ENCODE measurements at places on chromosomes 7 and 10. TPM values are rescaled to one million over a fixed set of nuclear protein-coding genes. Genes with fewer than 3 reads are reported as not detected.
A peak's percentile ranks its signal among the peaks of the same experiment; 100 is the strongest.

- peak; percentile 4 for DNase-seq
Measured at GRCh38 chr7:50229964-50230363, 74.6 kb upstream of the IKZF1 start.

DNA sequence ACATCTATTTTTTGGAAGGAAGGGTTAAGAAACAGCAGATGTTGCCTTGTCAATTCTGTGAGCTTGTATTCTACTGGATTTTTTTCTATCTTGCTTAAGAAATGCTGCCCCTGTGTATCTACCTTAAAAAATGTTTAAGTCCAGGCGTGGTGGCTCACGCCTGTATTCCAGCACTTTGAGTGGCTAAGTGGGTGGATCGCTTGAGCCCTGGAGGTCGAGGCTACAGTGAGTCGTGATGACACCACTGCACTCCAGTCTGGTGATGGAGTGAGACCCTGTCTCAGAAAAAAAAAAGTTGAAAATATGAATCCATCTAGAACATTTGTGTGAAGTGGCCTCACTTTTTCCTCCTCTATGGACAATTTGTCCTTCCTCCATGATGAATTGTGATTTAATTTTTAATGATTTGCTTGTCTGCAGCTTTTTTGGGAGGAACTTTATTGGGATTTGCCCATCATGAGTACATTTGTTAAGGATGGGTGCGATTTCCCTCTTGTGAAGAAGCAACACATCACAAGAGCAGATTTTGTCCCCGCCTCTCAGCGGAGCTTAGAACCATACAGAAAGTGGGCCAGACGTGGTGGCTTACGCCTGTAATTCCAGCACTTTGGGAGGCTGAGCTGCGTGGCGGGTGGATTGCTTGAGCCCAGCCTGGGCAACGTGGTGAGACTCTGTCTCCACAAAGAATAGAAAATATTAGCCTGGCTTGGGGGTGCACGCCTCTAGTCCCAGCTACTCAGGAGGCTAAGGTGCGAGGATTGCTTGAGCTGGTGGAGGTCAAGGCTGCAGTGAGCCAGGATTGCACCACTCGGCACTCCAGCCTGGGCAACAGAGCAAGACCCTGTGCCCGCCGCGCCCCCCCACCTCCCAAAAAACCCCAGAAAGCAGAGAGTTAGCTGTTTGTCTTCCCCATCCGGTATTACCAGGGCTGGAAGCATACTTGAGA is 57.7 kb downstream of the DNAJB6 start:
- DNase-seq, result no peak

GRCh38 chr7:74403521-74404387 is 50.0 kb upstream of the GTF2IRD1 start:
- DNase-seq, result no peak

Gene MSMB
- total RNA-seq, result not detected

DNA sequence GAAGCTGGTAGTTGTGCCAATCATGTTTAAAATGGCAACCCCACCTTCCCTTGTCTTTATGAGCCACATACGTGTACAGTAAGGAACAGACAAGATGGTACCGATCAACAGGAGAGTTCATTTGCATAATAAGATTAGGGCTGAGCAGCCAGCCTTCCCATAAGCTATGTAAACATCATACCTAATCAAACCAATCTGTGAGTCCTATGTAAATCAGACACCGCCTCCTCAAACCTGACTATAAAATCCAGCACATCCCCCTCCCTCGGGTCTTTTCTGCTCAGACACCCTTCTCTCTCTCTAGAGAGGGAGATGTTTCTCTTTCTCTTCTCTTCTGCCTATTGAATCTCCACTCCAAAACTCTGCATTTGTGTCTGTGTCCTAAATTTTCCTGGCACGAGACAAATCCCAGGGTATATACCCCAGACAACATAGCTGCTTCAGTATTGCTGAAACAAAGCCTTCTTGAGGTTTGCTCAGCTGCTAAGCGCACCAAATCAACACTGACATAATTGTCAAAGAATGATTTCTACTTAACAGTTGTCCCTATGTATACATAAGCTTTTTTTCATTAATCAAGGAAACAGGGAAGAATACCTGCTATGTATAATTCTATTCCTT is 279.2 kb downstream of the THSD7A start:
- no peak for DNase-seq

Gene COL26A1
- not detected for total RNA-seq

DNA sequence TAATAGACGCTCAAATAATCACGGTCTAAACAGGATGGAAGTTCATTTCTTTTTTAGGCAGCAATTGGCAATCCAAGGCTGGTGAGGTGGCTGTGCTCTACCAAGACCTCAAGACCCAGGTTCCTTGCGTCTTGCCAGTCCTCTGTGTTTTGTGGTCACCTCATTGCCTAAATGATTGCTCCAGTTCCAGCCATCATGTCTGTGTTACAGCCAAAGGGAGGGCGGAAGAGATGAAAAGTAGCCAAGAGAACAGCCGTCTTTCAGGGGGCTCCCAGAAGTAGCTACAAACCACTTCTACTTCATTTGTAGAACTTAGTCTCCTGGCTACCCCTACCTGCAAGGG is 19.2 kb upstream of the C10orf67 start:
- no peak for DNase-seq

DNA sequence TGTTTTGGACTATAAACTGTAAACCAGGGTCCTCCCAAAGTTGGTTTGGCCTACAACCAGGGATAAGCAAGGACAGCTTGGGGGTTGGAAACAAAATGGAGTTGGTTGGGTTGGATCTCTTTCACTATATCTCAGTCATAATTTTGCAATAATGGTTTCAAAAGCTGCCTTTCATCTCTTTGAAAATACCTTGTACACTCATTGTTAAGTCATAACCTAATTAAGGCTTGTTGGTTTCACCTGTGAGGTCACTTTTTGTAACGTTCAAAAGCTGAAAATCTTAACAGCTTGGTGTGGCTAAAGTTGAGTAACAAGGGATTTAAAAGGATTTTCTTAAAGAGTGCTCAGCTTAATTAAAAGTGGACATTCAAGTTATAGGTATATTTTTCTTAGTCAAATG is 476.1 kb downstream of the IPMK start:
- DNase-seq, result no peak

Gene VAX1
- total RNA-seq, result not detected

DNA sequence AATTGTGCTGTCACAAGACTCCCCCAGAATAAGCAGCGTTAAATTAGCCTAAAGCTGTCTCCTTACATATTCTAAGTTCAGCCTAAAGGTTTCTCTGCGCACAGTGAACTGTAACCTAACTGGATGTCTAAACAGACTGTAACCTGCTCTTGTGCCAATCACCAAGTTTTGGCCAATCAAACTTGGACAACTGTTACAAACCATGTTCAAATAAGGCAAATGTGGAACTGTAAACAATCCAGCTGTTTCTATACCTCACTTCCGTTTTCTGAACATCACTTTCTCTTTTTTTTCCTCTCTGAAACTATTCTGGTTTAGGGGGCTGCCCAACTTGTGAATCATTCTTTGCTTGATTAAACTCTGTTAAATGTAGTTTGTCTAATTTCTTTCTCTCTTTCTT is 252.2 kb upstream of the HABP2 start:
- DNase-seq, result no peak

Gene CLCN1
- total RNA-seq, result not detected

GRCh38 chr7:151123822-151124464 is 37.7 kb downstream of the AGAP3 start:
- DNase-seq, result peak; percentile 90

- DNase-seq, result peak; percentile 35
Measured at GRCh38 chr10:124032971-124033886, 60.2 kb downstream of the CHST15 start.

DNA sequence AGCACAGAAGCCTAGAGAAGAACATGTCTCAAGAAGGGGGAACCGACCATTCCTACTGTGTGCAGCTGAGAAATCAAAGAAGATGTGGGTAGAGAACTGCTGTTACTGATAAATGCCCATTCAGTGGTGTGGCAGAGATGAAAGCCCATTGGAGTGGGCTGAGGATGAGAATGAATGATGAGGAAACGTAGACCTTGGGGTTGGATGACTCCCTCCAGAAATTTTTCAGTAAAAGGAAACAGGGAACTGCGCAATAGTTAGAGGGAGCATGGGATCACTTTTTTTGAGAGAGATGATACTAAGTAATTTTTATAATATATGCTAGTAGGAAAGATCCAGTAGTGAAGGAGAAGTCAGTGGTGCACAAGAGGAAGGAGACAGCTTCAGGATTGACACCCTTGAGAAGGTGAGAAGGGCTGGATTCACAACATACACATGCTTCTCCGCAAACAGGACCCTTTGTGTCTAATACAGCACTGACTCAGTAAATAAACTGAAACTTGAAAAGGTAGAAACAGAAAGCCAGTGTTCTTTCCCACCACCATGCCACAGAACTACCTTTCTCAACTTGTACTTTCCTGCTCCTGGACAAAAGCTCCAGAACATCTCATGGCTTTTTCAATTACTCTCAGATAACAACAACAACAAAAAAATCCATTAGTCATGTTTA is 104.7 kb upstream of the IL6 start:
- DNase-seq, result no peak

GRCh38 chr7:150586068-150586784 is 19.0 kb downstream of the GIMAP4 start:
- DNase-seq, result peak; percentile 53

- no peak for DNase-seq
Measured at GRCh38 chr7:51229106-51229537, 87.5 kb downstream of the COBL start.

DNA sequence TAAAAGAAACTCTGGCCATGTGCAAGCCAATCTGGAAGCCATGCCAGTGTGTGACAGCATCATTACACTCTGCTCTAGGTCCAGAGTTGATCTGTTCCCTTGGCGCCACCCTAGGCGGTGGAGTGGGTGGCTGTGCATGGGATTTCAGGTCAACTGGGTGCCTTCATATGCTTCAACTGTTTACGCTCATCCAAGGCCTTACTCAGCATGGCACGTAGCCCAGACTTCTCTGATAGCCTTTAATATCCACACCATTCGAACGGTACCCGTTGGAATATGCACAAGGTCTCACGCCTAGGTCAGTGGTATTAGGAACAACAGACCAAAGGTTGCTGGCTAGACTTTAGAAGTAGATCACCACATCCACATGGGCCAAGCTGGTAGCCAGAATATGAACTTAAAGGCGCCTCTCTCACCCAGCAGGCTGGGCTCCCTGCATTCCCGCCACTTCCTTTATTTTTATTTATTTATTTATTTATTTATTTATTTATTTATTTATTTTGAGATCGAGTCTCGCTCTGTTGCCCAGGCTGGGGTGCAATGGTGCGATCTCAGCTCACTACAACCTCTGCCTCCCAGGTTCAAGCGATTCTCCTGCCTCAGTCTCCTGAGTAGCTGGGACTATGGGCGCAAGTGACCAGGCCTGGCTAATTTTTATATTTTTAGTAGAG is 18.7 kb upstream of the ACHE start:
- no peak for DNase-seq

DNA sequence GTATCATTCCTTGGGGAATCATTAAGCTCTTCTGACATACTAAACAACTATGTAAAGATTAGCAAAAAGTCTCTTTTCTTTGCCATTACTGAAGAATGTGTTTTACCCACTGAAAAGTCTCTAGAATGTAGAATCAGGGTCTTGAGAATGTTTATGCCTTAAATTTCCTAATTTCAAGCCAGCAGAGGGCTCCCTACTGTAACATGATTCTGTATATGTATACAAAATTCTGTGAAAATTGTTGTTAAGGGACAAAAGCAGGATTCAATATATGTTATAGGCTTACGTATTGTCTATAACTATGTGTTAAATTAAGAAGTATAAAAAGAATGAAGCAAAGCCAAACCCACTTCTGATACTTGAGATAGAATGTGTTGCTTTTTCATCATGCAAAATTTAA is 296.9 kb upstream of the DGKB start:
- DNase-seq, result peak; percentile 54

Gene SLC39A12
- total RNA-seq, result under 0.01 TPM

- DNase-seq, result no peak
Measured at GRCh38 chr10:78980815-78981214, 88.0 kb upstream of the ZMIZ1 start.

Gene NME8
- total RNA-seq, result not detected

- no peak for DNase-seq
Measured at GRCh38 chr10:98444314-98445006, 2.3 kb downstream of the HPS1 start.

Gene ATP6V0A4
- total RNA-seq, result 0.05 TPM

Gene HOXA6
- 8.6 TPM for total RNA-seq

DNA sequence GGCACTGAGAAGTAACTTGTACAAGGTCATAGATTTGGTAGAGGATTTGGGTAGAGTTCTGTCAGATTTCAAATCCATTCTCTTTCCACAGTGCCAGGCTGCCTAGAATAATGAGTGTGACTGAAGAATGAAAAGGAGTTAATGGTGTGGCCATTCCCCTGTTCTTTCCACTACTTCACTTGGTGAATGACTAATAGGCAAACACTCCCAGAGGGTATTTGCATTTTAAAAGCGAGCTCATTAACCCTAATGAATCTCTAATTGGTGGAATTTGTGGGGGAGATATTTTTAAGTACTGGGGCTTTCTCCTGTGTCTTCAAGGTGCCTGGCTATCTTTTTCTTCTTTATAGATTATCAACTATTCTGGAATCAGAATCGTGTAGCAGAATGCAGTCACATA is 74.8 kb upstream of the RPA3 start:
- DNase-seq, result no peak

- peak; percentile 55 for DNase-seq
Measured at GRCh38 chr7:73888959-73889358, 28.0 kb downstream of the TMEM270 start.

Gene FAM25A
- total RNA-seq, result not detected

Gene TDRD1
- under 0.01 TPM for total RNA-seq

- DNase-seq, result peak; percentile 62
Measured at GRCh38 chr7:17441557-17441956, 143.1 kb downstream of the AHR start.

DNA sequence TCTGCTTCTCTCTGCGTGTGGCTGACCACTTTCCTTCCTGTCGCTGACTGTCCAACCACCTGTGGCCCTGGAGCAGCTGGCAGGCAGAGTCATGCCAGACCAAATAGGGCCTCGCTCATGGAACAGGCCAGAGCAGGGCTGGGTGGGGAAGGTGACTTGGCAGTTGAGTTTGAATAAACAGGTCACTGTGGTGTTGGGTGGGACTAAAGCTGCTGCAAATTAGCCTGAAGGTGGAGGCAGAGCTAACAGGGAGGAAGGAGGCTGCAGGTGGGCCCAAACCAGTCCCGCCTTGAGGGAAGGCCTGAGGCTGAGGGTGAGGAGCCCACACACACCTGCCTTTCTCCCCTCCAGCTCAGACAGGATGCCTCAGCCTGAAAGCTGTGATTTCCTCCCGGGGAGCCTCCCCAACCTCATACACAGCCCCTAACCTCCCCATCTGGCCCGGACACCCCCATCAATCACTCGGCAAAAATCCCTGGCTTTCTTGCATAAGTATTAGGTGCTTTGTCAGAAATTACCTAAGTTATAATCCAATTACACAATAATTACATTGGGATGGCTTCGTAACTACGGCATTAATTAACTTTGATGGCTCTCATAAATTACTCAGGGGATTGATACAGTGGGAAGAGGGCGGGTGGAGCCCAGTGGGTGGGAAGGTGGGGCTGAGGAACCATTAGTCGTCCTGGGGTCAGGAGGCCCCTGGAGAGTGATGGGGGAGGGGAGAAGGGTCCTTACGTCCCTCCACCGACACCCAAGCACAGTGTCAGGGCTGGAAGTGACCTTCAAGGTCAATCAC is 97.7 kb upstream of the PCBD1 start:
- DNase-seq, result no peak

- no peak for DNase-seq
Measured at GRCh38 chr10:86199041-86199440, 167.6 kb downstream of the GRID1 start.

- no peak for DNase-seq
Measured at GRCh38 chr7:78842068-78842467, 611.4 kb downstream of the MAGI2 start.

- no peak for DNase-seq
Measured at GRCh38 chr7:155298288-155298833, 683 bp downstream of the INSIG1 start.

GRCh38 chr10:42638821-42639270 is 476 bp upstream of the ZNF33B start:
- no peak for DNase-seq

Gene LBX1
- total RNA-seq, result not detected
